ENCODE measurements at places on chromosomes 11 and 22.

GRCh38 chr11:19670030-19670791 lies 42.4 kb upstream of the NAV2 start:
- DNase-seq = no peak

DNA sequence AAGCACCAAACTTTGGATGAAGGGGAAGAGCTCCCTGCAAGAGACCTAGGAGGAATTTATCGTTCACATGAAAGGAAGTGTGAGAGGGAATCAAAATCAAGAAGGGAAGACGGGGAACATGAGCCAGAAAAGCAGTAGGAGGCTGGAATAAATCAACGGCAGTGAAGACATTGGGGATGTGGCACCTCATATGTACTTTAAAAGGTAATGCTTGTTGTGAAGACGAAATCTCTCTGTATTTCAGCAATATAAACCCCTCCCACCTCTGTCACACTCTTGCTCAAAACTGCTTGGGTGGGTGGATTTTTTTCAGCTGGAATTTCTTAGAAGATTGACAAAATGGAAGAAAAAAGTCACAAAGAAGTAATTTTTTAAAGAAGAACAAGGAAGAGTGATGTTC lies 243.5 kb downstream of the BUD13 start:
- DNase-seq = no peak

DNA sequence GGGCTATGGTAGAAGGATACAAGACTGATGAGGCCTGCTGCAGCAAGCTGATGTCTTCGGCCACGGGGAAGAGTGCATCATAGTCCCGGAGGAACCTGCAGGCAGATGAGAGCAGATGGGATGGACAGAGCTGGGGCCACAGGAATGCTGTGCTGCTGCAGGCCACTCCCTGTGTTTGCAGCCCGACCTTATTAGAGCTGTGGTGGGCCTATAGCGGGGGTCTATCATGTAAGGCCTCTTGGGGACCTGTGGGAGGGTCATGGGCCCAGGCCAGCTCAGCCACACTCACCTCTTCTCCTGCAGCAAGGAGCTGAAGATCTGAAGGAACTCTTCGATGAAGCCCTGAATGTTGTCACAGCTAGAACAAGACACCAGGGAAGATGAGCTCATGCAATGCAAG lies 31.9 kb downstream of the ASCC2 start:
- DNase-seq = no peak

- DNase-seq = no peak
Observed at GRCh38 chr11:103920933-103921332, 115.5 kb upstream of the DDI1 start.

- no peak for DNase-seq
Observed at GRCh38 chr11:78354408-78355308, 63.0 kb downstream of the GAB2 start.

GRCh38 chr11:67639438-67639859 lies at the start of gene TBX10:
Gene TBX10 (minus strand): TSS chr11:67639763. CDS start chr11:67639472, 291 bp downstream.
- DNase-seq = no peak

GRCh38 chr22:47249370-47249928 lies 487.0 kb downstream of the TBC1D22A start:
- no peak for DNase-seq

- DNase-seq = no peak
Observed at GRCh38 chr11:95923439-95923727, 524 bp downstream of the MTMR2 start.

DNA sequence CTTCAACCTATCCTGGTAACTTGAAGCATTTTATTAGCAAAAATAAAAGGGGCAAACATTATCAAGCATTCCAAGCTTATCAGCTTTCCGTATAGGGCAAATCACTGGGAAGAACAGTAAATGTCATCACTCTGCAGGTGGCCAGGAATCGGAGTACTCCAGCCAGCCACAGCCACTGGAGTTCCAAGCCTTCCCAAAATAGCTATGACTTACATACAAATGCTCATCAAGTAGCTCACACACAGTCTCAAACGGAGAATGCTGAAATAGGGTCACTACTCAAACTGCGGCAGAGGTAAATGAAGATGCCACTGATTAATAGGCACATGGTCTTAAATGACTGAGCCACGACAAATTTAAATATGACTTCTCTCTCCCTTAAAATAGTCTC lies 2.1 kb downstream of the USP28 start:
- no peak for DNase-seq

GRCh38 chr11:61297746-61298145 lies 2.6 kb upstream of the VWCE start:
- no peak for DNase-seq

DNA sequence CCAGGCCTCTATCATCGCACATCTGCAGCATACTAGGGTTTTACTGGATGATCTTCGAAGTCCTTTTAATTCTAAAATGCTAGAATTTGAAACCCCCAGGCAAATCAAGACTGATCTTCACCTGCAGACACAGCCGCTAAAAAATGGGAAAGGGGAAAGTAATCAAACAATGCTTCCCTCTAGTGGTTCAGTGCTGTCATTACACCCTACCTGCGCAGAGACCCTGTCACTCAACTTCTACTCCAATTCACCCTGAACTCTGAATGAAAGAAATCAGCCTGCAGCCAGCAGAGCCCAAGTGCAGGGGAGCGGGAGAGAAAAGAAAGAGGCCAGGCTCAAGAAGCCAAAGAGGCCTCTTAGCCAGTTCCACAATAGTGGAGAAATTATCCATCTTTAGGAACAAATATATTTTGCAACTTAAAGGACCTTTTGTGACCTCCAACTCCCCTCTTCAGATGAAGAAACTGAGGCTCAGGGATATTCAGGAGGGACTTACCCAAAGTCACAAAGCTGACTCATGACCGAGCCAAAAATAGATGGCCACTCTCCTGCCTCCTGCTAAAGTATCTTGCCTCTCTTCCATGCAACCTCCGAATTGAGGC lies 33.0 kb downstream of the SERGEF start:
- DNase-seq = peak; percentile 8

DNA sequence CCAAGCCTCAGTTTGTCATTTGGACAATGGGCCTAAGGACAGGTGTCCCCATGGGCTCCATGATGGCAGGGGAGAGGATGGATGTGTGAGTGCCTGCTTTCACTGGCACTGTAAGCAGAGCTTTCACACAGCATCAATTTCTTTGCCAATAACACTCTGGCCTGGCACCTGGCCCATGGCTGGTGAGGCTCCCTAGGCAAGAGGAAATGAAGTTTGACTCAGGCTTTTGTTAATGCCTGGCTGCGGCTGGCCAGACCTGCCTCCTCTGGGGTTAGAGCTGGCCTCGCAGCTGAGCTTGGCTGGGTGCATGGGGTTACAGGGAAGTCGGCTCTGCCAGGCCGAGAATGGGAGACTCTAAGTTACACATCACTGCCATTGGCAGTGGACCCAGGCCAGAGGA lies 30.0 kb upstream of the SEZ6L start:
- no peak for DNase-seq

DNA sequence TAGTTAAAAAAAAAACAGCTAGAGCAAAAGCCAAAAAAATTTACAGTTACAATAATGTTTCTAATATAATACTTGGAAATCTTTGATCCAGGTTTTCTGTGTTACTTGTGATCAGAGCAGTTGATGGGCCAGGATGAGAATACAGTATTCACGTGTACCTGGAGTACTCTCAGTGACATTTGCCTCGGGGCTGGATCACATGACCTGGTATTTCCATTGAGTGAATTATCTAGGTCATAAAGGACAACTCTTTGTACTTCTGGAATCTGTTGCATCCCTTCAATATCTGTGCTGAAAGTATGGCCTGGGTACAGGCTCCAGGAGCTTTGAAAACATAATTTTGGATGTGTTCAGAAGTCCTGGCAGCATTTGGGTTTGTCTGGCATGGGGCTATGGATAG lies 93.5 kb downstream of the GRAMD1B start:
- DNase-seq = no peak

DNA sequence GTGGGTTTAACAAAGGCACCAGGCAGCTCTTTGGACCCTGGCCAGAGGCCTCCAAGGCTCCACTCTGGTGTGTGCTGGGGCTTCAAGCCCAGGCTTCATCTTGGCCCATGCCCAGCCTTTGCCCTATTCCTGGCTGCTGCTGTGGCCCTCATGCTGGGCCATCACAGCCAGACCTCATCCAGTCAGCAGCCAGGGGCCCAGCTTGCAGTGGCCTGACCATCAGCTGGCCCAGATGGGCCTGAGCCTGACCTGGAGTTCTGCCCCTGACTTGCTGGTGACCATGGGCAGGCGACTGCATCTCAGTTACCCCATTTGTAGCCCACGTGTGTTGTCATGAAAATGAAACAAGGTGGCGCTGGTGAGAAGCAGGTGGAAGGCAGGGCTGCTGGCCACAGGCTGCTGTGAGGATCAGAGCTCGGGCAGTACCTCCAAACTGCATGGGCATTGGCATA lies 76.1 kb downstream of the MED15 start:
- no peak for DNase-seq

DNA sequence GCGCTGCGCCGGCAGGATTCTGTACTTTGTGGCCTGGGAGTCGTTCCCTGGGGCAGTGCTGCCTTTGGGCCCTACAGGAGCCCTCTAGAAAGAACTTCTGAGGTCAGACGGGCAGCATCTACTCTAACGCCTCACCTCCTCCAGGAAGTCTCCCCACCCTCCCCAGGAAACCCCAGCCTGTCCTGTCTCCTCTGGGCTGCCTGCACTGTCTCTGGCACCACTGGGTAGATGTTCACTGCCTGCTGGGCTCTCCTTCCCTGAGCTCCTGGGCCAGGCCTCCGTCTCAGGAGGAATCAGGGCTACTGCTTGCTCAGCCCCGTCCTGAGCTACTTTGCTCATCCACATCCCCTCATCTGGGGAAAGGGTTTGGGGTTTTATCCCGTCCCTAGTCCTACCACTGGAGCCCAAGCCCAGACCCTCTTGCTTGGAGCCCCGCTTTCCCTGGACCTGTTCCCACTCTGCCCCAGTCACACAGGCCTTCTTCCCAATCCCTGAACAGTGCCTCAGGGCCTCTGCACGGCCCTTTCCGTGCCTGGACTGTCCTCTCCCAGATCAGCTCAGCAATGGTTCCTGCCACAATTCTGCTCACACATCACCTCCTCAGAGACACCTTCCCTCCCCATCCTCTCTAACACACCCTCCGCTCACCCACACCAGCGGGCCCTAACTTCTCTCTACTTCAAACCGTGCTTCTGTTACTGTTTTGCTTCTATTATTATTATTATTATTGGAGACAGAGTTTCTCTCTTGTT lies 11.3 kb upstream of the TREH start:
- no peak for DNase-seq

DNA sequence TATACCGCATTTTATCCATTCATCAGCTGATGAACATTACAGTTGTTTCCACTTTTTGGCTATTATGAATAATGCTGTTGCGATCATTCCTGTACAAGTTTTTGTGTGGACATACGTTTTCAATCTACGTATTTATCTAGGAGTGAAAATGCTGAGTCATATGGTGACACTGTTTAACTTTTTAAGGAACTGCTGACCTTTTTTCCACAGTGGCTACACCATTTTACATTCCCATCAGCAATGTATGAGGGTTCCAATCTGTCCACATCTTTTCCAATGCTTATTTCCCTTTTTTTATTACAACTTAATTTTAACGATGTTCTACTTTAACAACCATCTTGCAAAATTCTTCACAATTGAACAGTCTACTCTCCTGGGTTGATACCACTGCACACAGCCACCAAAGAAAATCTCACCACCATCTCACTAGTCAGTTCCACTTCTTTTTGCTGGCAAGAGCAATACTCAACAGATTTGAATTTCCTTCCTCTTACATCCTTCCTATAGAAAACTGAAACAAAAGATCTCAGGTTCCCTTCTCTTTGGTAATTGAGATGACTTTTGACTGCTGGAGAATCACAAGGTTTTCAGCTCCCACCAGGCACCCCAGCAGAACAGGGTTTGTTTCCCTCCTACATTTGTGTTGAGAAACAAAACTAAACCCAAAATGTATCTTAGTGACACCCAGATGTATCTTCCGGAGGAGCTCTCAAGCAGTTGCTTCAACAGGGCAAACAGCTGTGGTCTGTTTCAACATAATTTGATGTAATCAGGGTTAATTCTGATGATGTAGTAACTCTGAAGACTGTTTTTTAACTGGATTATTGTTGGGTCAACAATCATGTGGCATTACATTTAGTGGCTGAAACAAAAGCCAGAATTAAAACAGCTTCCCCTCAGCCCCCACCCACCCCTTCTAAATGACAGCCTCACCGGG lies 7.0 kb upstream of the GAB2 start:
- DNase-seq = no peak

DNA sequence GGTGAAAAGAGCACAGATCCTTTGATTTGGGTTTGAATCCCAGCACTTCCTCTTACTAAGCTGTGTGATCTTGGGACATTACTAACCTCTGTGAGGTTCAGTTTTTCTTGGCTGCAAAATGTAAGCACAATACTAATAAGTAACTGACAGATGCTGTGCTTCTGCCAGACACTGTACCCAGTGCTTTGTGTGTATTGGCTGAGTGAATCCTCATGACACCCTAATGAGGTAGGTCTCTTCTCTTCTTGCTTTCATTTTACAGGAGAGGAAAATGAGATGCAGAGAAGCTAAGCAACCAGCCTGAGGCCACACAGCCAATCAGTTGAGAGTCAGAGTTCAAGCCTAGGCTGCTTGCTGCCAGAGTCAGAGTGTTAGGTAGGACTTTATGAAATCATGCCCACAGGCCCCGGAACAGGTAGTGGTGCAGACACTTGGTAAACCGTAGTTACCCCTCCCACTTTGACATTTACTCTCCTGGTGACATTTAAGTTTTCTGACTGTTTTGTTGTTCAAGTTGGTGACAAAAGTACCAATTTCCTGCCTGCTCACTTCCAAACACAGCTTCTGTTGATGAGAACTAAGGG lies 21.2 kb downstream of the PTPRJ start:
- peak; percentile 66 for DNase-seq

- DNase-seq = no peak
Observed at GRCh38 chr11:133337193-133337592, 195.1 kb downstream of the OPCML start.

- DNase-seq = no peak
Observed at GRCh38 chr11:17974246-17974645, 38.6 kb downstream of the SERGEF start.

- no peak for DNase-seq
Observed at GRCh38 chr11:68342459-68343158, 30.2 kb downstream of the LRP5 start.

DNA sequence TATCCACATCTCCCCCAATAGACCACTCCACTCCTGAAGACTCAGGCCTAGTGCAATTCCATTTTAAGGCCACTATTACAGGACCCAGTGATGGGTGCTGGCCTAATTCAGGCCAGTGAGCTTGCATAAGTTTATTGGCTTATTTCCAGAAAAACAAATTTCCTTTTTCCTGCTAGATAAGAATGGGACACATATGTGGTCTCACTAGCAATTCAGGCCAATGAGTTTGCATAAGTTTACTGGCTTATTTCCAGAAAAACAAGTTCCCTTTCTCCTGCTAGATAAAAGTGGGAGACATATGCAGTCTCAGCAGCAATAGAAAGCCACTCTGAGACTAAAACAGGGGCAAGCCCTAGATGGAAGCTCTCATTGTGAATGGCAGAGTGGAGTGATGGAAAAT lies 22.4 kb downstream of the ADM start:
- DNase-seq = no peak

GRCh38 chr11:78972177-78972576 lies 397.5 kb upstream of the NARS2 start:
- no peak for DNase-seq
